ENCODE measurements at places on chromosomes 5 and 9.

DNA sequence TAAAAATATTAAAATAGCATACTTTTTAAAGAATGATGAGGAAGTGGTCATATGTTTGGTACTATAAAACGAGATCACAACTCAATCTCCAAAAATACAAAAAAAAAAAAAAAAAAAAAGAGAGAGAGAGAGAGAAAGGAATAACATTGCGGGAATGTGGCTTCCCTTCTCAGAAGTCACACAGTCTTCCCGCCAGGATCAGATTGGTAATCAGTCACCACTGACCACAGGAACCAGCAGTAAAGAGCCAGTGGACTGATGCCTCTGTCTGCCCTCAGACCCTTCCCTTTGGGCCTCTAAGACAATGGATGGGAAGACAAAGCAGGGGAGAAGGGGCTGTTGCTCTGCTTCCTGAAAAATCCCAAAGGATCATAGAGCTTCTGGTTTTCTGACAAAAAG is 104.9 kb downstream of the KLHL3 start:
- no peak for DNase-seq

- DNase-seq: no peak
These were observed 138.1 kb downstream of the DIRAS2 start for GRCh38 chr9:90504486-90504885.

GRCh38 chr9:89646189-89646939 is 41.6 kb downstream of the GADD45G start:
- no peak for DNase-seq

- no peak for DNase-seq
These were observed 51.9 kb upstream of the PIP5K1B start for GRCh38 chr9:68653141-68653595.

- peak; percentile 93 for DNase-seq
These were observed 27.8 kb downstream of the SUB1 start for GRCh38 chr5:32613050-32613672.

DNA sequence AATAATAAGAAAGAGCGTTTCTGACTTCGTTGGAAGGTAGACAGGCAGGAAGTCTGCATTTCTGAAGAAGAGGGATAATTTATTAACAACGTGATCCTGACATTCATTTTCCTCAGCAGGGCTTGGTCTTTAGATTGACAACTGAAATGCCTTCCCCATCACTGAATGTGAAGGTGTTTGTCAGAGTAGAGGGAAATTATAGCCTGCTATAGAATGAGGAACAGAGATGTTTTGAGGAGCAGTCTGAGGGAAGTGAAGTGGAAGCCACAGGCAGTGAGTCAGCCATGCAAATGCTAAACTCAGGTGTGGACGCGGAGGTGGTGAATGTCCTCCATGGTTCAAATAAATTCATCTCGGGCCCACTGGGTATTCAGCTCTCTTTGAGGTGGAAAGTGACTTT is 30.5 kb downstream of the C7 start:
- DNase-seq: no peak

DNA sequence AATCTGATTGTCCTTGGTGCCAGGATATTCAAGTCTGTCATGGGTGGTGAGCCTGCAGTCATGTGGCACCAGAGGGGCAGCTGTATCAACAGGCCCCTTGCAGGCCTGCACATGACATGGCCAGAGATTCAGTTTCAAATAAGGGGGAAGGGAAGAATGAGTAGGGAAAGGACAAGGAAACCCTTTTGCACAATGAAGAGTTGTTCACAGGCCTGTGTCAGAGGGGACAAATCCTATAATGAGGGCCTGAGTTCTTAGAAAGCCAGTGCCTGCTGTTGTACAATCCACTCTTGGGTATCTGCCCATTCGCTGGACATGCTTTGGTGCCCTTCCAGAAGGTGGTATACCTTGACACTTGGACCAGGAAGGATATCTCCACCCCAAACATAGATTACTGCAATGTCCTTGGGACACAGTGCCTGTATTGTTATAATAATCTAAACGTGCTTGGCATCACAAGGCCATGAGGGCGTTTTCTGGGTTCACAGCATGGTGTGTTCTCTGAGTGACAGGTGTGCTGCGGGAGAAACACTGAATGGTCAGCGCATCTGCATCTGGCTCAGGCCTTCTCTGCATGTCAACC is 1.9 kb upstream of the TMEM171 start:
- DNase-seq: no peak

DNA sequence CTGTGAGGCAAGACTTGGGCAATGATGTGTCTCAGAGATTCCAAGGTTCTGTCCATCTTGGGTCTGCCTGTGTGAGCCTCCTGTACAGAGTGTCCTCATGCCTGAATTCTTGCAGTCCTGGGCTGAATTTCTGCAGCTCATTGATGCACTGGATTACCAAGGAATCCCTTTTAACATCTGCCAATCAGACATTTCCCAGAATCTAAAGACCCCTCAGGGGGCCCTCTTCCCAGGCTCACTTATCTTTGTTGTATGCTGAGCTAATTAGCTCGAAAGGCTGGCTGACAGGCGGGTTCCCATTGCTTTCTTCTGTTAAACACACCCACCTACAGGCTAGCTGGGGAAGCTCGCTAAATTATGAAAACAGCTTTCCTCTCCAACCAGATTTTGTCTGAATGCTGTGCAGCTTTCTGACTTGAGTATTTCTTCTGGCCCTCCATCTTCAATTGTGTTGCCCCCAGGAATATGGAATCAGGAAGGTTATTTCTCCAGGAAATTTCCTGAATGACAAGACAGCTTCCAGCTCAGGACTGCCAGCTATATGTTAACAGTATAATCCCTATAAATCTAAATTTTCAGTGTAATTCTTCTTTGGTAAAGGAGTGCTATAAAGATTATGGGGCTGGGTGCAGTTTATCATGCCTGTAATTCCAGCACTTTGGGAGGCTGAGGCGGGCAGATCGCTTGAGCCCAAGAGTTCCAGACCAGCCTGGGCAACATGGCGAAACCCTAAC is at the start of gene LIX1:
LIX1 (minus strand) TSS at position 91 of the 734 bp plus-strand sequence; CDS start at position 56, 35 bp downstream.
- DNase-seq: peak; percentile 78

DNA sequence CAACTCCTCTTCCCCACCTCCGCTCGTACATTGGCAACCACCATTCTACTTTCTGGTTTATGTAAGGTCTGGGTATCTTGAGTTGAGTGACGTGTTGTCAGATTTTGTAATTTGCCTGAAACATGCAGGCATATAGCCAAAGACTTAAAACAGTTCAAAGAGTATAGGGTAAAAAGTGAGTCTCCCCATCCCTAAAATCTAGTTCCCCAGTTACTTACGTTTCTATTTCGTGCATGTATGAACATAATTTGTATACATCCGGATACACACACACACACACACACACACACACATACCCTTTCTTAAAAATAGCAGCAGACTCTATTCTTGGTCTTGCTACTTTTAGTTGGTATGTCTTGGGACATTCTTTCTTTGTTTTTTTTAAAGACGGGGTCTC is 915 bp downstream of the HSDL2 start:
- peak; percentile 61 for DNase-seq

DNA sequence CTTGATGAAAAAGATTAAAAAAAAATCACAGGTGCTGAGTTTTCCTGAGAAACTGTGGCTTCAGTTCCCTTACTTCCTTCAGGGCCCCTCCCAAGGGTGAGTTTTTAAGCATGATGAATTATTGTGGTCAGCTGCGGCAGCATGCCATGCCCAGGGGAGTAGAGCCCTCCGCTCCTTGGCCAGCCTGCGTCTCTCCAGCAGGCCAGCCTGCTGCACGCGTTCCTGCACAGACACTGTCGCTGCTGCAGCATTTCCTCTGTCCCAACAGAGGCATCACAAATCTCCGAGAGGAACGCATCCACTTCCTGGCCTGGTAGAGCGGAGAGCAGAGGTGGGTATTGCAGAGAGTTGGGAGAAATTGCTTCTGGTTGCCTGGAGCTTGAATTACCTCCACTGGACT is 26.1 kb upstream of the GLRA1 start:
- no peak for DNase-seq

DNA sequence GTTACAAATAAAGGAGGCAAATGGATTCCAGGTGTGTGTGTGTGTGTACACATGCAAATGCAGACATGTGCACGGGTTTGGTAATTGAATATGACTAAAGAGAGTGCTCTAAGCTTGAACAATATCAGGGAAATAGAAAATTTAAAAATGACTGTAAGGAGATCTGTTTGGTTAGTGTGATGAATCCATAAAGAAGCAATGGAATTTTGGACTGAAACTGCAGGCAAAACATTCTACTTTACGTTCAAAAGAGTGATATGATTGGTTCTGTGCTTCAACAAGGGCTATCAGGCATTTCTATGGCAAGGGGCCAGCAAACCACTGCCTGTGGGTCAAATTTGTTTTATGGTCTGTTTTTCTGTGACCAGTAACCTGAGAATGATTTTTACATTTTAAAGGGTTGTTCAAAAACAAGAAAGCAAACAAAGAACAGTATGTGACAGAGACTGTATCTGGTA is 332.8 kb upstream of the KLF9 start:
- DNase-seq: no peak

- peak; percentile 63 for DNase-seq
These were observed 363.3 kb upstream of the MEF2C start for GRCh38 chr5:89246252-89246651.

GRCh38 chr5:180603076-180603594 is 11.8 kb upstream of the SCGB3A1 start:
- no peak for DNase-seq

DNA sequence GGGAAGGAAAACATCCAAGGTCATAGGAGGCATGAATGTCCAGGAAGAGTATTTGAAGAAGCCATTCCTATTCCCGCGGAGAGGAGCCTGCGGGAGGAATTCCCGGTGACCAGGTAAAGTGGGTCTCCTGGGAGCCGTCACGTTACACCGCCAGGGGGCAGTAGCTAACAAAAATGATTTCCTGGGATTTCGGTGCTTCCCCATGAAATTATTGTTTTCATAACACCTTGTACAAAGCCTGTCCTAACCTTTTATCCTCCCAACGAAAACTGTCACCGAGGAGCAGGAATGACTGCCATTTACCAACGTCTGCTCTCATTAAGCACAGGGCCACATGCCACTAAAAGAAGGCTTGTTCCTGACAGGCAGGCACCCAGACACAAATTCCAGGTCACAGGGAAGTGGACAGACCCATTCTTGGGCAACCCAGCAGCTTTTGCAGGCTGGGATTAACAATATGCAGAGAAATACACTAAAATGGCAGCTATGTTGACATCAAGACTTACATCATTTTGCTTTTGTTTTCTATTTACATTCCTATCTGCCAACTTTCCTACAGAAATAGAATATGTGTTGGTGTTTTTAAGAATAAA is 41.2 kb upstream of the CTSL start:
- DNase-seq: no peak

DNA sequence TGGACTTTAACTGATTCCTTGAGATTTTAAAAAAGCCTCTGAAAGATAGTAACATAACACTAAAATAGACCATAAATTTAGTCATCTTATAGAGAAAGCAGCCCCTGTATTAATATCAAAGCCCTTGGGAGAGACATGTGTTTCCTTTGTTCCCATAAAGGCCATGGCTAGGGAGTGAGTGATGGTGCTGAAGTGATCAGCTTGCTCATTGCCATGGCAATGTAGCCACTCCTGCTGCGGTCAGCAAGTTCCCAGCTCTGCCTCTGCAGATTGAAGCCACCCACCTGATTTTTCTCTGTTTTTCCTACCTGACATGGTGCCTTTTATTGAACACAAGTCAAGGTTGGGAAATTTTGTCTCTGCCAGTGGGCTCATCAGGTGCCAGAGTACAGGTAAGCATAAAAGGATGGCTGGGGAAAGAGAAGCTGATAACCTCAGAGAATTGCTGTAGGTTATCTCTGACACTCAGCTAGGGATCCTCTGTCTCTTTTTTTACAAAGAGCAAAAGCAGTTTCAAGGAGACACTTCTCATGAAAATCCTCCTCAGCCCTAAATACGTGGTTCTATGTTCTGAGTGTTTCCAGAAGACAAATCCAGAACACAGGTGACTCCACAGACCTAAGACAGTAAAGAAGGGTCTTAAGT is 296.3 kb upstream of the NMUR2 start:
- DNase-seq: no peak

- DNase-seq: no peak
These were observed 6.8 kb downstream of the GFPT2 start for GRCh38 chr5:180346358-180346757.

DNA sequence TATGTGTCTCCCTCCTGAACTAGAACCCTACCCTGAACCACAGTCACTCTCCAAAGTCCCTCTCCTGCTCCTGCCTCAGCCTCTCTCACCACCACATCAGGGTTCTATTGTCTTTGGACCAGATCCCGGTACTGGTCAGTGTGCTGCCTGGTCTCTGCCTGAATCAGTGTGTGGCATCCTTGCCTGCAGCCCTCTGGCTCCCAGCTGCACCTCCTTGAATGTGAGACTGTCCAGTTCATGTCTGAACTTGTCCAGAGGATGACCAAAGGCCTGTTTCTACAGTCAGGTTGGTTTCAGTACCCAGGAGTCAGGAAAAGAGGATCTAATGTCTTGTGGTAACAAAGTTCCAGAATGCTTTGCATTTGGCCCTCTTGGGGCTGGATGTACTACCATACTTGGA is 76.8 kb upstream of the RANBP3L start:
- DNase-seq: no peak

DNA sequence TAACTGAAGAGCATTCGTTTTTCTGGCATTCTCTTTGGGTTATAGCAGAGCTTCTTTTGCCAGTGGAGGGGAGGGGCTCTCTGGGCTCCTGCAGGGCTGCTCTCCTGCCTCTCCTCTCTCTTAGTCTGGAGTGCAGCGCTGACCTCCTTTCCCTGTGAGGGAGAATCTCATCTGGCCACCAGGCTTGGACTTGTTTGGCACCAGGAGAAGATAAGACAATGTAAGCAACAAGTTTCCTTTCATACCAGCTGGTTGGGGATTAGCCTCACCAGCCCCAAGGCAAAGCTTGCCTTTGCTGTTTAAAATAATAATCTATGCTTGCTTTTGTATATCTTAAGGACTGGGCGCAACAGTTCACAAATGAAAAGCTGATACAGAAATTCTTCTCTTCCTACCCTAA is 196.4 kb downstream of the TLE4 start:
- DNase-seq: peak; percentile 2

DNA sequence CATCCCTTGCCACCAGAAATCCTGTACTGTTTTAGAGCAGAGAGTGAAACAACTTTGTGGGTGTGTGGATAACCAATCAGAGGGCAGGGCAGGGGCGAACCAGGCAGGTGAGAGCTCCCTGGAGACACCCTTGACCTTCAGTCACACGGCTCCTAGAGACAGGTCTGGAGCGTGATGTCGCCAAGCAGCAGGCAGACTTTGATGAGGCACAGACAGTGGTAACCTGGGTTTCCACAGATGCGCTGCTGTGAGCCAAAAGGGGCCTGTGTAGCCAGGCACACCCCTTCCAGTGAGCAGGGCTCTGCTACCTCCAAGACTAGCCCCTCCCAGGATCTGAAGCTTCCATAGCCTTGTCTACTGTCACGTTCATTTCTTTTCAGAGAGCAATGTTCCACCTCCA is 317.8 kb upstream of the ADCY2 start:
- no peak for DNase-seq

- no peak for DNase-seq
These were observed 14.5 kb upstream of the COL27A1 start for GRCh38 chr9:114140850-114141249.

All from hematopoietic multipotent progenitor cell treated with erythropoietin and hydrocortisone succinate and interleukin-3 and kit ligand, for 4 days (in vitro differentiated cells).